ENCODE measurements at places on chromosomes 6 and 20.

DNA sequence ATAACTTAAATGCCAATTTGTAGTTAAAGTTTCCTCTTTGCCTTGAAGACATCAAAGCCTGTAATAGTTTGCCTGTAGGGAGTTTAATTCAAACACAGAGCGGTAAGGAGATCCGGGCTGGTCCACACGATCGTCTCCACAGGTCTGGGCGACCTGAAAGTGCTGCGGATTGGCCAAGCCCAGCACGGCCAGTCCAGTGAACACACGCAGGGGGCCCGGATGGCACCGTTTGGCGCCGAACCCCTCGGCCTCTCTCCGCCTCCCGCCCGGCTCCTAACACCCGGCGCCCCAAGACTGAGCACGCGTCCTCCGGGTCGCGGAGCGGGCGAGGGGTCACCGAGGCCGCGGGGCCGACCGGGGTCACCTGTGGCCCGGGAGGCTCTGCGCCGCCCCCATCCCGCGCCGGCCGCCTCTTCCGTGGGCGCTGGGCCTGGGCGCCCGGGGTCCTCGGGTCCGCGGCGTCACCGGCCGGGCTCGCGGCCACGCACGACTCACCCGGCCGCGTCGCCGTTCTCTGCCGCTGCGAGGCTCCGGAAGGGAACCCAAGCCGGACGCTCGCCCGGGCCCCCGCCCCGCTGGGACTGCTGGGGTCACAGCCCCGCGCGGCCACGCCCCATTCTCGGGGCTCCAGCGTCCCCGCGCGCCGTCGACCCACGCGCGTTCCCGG, 481 bp downstream of the SERPINB6 start:
- DNase-seq, result peak; percentile 73

GRCh38 chr6:1764397-1764987, 154.8 kb downstream of the FOXC1 start:
- DNase-seq, result no peak

DNA sequence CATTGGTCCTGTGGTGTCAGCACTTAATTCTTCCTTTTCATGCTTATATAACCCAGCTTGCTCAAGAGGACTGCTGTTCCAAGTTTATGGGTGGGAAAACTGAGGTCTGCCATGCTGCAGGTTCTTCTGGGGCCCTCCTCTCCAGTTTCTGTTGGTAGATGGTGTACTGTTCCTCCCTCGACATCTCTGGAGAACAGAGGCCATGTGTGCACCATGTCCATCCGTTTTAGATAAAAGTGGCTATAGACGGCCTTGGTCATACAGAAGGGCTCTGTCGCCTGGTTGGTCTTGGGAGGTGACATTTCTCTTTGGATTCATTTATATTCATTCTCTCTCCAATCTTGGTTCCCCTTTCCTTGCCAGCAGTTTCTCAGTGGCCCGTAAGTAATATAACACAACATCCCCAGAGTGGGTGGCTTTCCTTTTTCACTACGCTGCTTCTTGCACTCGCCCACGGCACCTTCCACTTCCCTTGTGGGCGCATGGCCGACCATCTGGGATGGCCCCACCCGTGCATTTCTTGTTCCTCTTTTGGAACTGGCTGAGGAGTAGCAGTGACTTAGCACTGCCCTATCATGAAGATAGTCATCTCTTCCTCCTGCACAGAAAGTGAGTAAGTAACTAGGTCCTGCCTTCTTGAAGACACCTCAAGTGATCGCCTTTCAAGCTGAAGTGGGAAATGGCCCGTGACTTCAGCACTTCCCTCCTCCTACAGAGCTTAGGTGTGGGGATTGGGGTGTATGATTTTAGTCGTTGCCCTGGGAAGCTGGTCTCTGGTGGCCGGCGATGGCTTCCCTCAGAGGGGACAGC, 94.2 kb downstream of the RREB1 start:
- no peak for DNase-seq

- peak; percentile 70 for DNase-seq
These were observed 106.3 kb downstream of the PRKN start for GRCh38 chr6:162621246-162621645.

DNA sequence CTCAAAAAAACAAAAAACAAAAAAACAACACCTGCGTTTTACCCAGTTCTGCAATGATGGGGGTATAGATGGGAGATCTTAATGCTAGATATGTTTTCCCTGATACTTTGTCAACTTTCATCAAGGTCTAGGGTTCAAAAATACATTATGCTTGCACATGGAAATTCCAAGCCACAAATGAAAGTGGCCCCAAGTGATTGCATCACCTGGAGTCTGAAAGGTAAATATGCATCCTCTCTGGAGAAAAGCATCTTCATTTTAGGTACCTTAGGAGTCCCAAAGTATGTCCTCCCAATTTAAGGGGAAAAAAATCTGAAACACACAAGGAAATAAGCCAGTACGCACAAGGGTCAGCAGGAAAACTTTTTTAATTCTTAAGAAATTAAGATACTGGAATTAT, 12.6 kb upstream of the ZC3H12D start:
- no peak for DNase-seq

- DNase-seq, result no peak
These were observed 13.3 kb downstream of the PKHD1 start for GRCh38 chr6:52074155-52074554.

DNA sequence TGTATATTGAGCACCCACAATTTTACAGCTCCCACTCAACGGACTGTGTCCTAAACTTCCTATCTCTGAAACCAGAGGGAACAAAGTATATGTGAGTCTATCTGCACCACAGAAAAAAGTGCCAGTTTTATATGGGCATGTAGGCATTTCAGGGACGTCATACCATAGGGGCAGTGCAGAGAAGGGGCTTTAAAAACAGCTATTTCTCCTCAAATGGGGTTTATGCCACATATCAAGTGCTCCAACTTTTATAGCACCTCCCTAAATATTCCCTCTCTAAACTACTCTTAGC, 28.9 kb upstream of the ASF1A start:
- no peak for DNase-seq

GRCh38 chr6:168385037-168385759, 55.8 kb upstream of the SMOC2 start:
- peak; percentile 33 for DNase-seq

GRCh38 chr6:4059115-4059777, 19.7 kb downstream of the FAM217A start:
- peak; percentile 62 for DNase-seq

DNA sequence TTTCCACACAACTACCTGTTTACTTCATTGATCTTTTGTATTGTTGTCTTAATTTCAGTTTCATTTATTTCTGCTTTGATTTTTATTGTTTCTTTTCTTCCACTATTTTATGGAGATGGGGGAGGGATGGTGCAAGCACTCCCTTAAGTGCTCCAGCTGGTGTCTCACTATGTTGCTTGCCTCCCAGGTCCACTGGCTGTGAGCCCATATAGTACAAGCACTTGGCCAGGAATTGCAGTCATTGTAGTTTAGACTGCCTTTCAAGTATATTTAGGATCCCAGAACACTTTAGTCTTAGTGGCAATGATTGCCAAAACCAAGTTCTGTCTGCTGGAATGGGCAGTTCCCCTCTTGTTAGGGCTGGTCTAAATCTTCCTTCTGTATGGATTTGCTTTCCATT, 34.9 kb upstream of the MAN1A1 start:
- DNase-seq, result peak; percentile 5

GRCh38 chr6:453152-453551, 61.6 kb downstream of the IRF4 start:
- no peak for DNase-seq

GRCh38 chr6:4607793-4608192, 168.4 kb upstream of the CDYL start:
- no peak for DNase-seq

- DNase-seq, result peak; percentile 35
These were observed 272.5 kb upstream of the SGK1 start for GRCh38 chr6:134590449-134590848.

- DNase-seq, result no peak
These were observed 247.3 kb downstream of the MAFB start for GRCh38 chr20:40441771-40442170.

- peak; percentile 73 for DNase-seq
These were observed 185 bp upstream of the TNFRSF6B start for GRCh38 chr20:63696306-63696627.

GRCh38 chr6:143598466-143599080, 79.2 kb upstream of the PHACTR2 start:
- DNase-seq, result no peak

GRCh38 chr6:127635091-127635490, 58.1 kb downstream of the C6orf58 start:
- no peak for DNase-seq

DNA sequence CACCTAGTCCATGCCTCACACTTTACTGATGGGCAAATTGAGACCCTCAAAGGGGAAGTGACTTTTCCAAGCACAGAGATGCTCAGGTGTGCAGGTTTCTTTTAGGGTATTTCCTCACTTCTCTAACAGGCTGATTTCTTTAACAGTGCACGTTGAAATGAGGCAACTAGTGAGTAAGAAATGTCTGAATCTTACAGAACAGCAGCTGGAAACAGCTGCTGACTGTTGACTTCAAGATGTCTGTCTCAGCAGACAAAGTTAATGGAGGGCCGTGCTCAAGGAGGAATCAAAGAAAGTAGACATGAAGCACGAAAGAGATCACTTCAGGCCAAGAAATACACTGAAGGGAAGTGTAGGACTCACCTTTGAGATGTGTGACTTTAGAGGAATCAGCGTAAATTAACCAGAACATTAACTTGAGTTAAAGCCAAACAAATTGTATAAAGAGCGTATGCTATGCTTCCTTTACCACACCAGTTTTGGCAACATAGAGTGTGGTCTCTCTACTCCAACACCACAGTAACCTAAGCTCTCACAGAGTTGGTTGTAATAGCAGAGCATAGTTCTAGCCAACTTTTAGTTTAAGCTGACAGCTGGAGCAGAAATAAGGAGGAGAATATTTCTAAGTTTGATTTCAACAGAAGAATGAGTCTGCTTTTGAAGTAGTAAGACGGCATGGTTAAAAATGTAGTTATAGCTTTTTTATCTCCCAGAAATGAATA, 60.9 kb downstream of the SAMD3 start:
- peak; percentile 57 for DNase-seq

- DNase-seq, result peak; percentile 60
These were observed 17.5 kb upstream of the ZSCAN9 start for GRCh38 chr6:28207510-28208110.

DNA sequence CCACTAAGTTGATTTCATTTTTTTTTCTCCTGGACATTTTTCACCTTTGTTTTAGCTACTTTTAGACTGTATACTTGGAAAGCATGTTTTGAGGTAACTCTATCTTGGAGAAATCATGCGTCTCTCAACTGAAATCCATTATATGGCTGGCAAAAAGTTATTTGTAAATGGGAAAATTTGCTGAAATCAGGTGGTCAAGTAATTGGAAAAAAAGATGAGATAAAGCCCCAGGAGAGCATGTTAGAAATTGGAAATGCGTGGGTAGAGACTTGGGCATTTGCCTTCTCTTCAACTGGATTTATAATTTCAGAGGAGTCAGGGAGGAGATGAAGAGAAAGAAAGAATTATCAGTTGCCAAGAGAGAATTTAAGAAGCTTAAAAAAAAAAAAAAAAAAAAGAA, 217.1 kb upstream of the MAP3K7 start:
- DNase-seq, result no peak

GRCh38 chr20:4886771-4887527, 114.4 kb downstream of the SLC23A2 start:
- DNase-seq, result no peak

GRCh38 chr6:84137989-84138575, 89.4 kb downstream of the CEP162 start:
- no peak for DNase-seq

DNA sequence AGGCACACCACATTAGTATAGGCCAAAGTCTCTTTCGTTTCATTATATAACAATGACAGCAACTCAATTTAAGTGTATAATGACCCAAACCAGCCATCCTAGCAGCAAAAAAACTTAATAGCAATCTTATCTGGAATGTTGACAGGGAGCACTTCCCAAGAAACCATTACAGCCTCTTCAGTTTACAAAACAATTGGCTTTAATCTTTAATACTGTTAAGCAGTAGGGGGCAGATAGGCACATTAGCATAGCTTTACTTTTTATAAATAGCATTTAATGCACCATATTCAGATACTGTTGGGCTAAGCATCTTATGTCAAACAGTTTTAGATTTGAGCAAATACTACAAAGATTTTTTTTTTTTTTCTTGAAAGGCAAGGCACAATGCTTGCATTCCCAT, 193.3 kb upstream of the MAP3K7 start:
- DNase-seq, result no peak

DNA sequence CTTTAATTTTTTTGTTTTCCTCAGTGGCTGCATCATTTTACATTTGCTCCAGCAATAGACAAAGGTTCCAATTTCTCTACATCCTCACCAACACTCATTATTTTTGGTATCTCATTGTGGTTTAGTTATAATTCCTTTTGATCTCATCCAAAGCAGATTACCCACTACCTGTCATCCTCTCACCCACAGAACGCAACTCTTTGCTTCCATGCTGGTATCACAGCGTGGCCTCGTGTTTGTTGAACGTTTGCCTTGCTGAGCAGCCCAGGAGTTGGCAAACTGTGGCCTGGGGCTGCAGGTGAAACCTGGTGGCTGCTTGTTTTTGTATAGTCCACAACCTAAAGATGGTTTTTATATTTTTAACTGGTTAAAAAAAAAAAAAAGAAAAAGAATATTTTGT, 181.9 kb downstream of the BCAS1 start:
- no peak for DNase-seq

DNA sequence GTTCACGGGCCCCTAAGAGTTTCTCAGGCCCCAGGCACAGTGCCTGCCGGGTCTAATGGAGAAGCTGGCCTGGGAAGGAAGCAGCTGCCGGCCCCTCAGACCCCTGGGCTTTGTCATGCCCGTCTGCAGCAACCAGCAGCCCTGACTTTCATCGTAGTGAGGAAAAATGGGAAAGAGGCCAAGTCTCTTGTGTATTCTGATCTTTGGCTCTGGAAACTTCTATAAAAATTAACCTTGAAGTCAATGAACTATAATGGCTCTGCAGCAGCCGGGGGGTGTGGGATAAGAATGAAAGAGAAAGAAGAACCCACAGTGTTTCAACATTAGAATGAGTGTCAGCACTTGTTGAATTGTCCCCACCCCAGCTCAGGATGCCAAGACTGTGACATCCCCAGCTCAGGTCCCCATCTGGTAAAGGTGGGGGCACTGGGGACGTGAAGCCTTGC, 12.9 kb downstream of the TGM2 start:
- DNase-seq, result peak; percentile 59

GRCh38 chr6:57342148-57342669, 24.8 kb downstream of the PRIM2 start:
- DNase-seq, result no peak

DNA sequence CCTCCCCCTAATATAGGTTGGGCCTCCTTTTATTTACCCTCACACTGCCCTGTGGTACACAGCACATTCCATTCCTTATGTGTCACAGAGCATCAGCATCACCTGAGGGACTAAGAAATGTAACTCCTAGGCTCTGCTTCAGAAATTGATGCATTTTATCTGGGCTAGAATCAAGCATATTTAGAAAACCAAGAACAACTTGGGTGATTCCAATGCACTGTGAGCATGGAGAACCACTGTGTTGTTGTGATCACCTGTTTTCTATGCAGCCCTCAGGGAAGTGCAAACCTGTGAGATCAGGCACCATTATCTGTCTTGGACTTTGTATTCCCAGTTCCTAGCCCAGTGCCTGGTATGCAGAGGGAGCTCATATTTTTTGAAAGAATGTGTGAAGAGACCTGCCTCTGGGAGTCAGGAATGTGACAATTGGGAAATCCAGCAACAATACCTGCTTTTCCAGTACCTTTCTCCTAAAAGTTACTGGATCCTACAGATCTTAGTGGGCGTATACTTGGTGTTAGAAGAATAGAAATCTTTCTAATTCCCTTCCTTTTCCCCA, 7.0 kb downstream of the KAT14 start:
- peak; percentile 20 for DNase-seq

All from astrocyte of the hippocampus (primary cell).